Right ventricle myocardium inferior (tissue), 1 donor: ENCODE measurements at places on chromosomes 3 and 15.

GRCh38 chr3:119194237-119195150 lies 21.1 kb downstream of the UPK1B start:
- DNase-seq: no peak

DNA sequence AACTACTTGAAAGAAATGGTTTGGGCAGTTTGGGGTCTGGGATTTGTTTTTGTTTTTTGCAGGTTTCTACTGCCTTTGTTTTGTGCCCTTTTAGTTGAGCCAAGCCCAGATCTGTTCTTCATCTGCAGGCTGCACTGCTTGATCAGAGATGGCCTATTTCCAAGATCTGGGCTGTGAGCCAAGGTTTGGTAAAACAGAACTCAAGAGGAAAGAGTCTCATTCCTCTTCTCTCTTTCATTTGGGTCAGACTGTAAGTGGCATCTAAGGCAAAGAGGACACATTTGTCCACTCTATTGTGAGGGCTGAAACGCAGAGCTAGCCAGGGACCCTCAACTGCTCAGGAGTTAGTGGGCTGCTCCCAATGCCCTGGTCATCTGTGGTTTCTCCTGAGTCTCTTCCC lies 104.4 kb upstream of the UBE3A start:
- DNase-seq: no peak

DNA sequence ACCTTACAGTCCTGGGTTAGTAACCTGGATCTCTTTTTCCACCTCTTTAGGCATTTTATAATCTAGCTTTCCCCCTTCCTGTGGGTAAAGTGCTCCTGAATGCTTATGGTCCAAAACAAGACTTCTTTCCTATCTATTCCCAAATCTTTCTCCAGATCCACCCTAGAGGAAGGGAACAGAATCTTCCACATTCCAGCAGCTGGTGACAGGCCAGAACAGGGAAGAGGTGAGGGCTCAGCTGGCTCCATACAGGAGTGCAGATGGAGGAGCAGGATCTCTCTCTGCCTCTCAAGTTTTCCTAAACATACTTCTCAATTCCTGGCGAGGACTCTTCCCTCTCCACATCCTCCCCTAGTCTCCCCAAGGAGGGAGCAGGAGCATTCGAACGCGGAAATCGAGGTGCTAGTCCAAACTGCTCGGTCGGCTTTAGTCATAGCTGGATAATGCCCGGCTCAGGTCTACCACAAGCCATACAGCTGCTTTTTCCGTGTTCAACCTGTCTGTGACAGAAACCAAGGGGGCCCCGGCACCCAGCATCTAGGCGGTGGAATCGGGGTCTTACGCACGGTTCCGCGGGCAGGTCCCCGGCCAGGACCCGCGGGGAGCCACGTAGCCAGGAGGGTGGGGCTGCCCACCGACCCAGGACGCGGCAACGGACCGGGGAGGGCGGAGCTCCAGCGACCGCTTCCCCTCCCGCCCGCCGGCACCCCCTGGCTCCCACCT lies 4.0 kb downstream of the RASSF1 start:
- no peak for DNase-seq

GRCh38 chr15:83587091-83587490 lies 66.8 kb upstream of the ADAMTSL3 start:
- DNase-seq: no peak

GRCh38 chr3:46905213-46905560 lies 27.7 kb downstream of the PTH1R start:
- DNase-seq: no peak

DNA sequence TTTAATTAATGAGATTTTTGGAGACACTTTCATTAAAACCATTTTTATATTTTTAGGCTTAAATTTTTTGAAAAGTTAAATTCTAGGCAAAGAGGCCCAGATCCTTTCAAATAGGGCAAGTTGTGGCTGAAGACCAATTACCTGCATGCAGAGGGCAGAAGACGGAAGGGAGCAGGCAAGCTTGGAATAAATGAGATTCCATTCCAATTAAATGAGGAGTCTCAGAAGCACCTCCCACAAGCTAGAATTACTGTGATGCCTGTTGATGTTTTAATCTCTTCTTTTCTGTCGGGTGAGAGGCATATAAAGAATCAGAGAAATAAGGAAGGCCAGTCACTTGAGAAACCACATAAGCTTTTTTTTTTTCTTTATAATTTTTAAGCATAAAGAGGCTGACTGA lies 46.8 kb downstream of the KBTBD8 start:
- no peak for DNase-seq

DNA sequence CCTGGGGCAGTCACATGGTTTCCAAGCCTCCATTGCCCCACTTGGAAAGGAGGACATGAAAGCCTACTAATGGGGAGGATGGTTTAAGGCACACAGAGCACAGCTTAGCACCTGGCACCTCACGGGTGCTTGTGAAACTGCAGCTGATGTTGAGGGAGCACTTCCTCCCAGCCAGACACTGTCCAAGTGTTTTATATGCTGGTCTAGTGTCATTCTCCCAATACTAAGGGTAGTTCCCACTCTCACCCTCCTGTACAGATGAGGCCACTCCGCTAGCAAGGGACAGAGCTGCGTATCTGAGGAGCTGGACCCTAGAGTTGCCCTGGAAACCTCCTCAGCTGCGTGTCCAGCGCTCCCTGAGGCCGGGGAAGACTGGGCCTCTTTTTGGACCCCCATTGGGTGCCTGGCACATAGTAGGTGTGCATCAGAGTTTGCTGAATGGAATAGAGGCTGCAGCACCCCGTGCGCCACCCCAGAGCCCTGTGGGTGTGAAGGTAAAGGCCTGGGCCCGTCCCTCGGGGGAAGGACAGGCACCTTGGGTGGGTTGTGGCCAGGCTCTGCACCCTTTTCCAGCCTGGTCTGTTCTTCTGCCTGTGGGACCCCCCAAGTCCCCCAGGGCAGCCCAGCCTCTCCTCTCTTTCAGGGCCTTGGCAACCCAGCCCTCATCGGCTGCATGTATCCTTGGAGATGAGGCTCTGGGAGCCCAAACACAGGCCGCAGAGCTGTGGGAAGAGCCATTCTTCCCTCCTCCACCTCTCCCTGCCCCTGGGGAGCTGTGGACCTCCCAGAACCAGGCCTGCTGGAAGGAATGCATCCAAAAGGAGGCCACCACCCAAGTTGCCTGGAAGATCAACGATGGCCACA lies 31.3 kb downstream of the DNASE1L3 start:
- no peak for DNase-seq

DNA sequence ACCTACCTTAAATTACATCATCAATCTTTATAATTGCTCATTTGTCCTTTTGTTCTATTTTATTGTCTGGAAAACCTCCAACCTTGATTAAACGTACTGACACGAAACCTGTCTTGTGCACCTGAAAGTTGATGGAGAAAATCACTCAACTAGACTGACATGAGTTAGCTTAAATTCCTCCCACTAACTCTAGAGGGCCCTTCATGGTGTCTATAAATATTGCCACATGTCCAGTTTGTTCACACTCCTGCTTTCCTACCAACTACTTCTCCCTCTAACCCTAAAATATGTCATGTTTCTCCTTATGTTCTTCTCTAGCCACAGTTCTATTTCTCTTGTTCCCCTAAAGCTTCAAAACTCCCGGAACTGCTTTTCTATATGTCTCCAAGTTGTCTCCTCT lies 59.8 kb upstream of the SGO1 start:
- DNase-seq: no peak

- no peak for DNase-seq
Observed at GRCh38 chr3:52195823-52196331, 2.1 kb upstream of the ALAS1 start.

DNA sequence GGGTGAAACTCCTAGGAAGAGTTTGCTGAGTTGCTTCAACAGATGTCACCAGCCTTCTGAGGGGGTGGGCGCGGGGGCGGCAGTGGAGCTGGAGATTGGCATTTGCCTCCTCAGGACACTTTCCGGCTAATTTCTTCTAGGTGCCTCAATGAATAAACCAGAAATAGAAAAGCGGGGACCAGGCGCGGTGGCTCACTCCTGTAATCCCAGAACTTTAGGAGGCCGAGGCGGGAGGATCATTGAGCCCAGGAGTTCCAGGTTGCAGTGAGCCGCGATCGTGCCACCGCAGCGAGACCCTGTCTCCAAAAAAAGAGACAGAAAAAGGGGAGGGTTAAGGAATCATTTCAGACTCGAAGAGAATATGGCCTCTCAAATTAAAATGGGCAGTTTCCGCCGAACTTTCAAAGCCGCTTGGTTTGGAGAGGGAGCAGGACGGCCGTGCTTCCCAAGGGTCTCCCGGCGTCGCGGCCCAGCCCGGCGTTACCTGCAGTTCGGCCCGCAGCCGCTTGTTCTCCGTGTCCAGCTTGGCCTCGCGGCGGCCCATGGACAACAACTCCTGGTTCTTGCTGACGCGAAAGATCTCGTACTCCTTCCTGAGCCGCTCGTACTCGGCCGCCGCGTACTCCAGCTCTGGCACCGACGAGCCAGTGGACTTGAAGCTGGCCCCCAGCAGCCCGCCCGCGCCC lies 587 bp downstream of the NPHP3 start:
- DNase-seq: peak; percentile 72

DNA sequence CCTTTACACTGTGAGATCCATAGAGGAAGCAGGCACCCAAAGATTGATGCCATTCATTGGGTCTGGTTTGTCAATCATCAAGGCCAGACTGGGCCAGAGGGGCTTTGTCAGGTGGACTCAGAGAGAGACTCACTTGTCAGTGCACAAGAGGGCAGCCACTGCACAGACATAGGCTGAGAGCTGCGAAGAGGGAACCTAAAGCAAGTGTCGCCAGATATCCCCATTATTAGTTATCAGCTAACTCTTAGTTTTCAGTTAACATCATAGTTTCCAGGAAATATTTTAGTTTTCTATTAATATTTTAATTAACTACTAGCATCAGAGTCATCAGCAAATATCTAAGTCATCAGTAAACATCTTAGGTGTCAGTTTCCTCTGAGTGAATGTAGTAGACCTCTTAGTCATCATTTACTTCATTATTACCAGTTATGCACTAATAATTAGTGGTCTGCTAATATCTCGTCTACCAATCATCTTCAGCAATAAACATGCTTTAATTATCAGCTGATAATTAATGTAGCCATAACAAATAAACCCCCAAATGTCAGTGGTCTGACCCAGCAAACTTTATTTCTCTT lies 41.7 kb upstream of the LIMD1 start:
- DNase-seq: no peak

GRCh38 chr3:132654721-132655120 lies 4.9 kb downstream of the ACAD11 start:
- DNase-seq: no peak

GRCh38 chr15:48602358-48603122 lies 43.0 kb downstream of the FBN1 start:
- DNase-seq: no peak

DNA sequence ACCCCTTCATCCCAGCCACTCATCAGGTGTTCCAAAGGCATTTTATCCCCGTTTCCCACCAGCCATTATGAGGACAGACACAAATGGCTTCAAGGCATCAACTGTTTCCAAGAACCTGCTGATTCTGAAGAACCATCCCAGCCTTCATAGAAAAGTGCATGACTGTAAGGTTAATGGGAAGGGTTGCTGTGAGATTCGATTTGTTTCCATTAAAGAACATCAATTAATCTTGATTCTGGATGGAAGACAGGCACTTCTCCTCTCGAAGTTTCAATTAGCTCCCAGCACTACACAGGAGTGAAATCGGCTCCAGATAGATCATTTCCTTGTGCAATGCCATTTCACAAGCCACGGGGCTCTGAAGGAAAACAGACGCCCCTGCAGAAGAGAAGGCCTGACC lies 25.8 kb downstream of the SRGAP3 start:
- DNase-seq: no peak

DNA sequence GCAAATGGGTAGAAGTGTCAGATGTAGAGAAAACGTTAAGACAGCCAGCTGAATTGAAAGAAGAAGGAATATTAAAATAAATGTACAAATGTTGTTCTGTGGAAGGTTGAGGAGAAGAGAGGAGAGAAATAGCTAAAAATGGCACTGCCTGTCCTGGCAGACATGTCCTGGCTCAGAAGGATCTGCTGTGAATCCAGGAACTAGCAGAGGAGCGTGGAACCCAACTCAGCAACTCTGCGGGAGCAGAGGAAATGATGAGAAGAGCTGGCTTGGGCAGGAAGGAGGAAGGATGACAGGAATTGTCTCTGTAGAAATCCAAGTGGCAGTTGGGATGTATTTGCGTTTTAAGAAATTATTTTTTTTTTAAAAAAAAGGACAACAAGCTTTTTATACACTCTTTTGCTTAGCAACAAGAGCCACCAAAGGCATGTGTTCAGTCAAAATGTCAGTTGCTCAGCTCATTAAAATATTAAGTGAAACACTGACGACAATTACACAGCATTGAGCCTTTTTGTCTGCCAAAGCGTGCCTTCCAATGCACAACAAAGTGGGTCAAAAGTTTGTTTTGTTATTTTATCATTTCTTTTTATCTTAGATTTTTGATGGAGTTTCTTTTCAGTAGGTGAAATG lies 16.1 kb downstream of the NANOGP8 start:
- no peak for DNase-seq

GRCh38 chr15:71914092-71914491 lies 103.7 kb downstream of the NR2E3 start:
- no peak for DNase-seq

GRCh38 chr3:155323063-155323666 lies 29.7 kb upstream of the STRIT1 start:
- no peak for DNase-seq

- DNase-seq: no peak
Observed at GRCh38 chr3:33165372-33165771, 51.6 kb downstream of the CRTAP start.

DNA sequence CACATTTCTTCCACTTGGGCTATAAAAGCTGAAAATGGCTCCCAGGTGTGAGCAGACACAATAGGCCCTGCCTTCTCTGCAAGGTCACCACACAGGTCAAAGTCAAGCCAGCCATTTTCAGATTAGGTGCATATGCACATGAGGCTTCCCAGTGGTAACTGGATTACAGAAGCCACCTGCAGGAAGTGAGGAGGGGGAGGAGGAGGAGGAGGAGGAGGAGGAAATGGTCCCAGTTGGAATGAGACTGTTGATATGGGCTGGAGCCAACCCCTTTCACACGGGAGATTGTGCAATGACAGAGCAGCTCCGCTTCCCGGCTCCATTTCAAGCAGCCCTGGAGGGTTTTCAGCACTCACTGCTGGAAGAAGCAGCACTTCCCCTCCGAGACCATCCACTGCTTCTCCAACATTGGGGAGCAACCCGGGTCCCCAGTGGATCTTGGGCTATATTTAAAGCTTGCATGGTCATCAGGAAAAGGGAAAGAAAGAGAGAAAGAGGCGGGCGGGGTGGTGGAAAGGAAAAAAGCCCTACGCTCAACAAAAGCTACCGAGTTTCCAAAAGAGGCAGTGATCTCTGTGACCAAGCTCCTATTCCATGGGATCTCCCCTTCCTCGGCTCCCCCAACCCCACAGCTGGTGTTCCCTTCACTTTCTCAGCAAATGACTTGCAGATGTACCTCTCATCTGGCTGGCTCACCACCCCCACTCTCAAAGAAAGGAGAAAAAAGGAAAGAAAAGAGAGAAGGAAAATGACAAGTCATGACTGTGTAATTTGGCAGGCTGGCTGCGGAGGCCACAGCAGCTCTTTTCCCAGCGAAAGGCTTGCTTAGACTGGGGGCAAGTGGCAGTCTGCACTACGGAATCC lies 58.3 kb downstream of the LRIG1 start:
- peak; percentile 78 for DNase-seq

GRCh38 chr15:92970656-92971055 lies 70.5 kb downstream of the CHD2 start:
- no peak for DNase-seq

GRCh38 chr3:49906073-49906743 lies 2.5 kb upstream of the MST1R start:
- peak; percentile 74 for DNase-seq
